ENCODE measurements at places on chromosomes 5 and 9.

DNA sequence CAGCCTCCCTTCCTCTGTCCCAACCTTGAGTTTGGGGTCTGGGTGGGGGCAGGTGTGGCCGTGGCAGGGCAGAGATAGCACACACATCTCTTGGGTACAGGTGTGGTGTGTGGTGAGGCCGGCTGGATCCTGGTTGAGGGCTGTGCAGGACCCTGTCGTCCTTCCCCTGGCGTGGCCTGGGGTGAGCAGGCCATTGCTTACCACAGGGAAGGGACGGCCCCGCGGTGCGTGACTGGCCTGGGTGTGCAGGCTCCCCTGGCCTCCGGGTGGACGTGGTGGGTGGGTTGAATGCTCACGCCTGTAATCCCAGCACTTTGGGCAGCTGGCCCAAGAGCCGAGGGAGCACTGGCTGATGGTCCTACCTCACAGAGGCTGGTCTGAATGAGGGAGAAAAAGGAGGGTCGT lies 1.2 kb downstream of the ARRDC1 start:
- DNase-seq: no peak

GRCh38 chr5:86649832-86650505 lies 32.2 kb downstream of the COX7C start:
- no peak for DNase-seq

DNA sequence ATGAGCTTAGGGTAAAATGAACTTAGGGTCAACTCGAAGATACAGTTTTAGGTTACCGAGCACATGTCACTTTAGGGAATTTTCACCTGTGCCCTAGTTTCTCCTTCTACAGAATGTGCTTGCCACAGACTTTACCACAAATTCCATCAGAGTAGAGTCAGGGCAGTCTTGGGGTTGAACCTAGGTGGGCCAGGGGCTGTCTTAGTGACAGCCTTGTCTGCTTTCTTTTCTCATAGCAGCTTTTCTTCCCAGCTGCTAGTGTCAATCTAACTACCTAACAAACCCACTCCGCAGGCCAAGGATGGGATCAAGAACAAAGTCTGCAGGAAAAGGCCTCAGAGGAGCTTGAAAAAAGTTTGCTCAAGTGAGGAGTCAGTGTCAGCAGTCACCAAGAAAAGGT lies 458.1 kb upstream of the CDH18 start:
- DNase-seq: no peak

- no peak for DNase-seq
Measured at GRCh38 chr5:54234304-54234933, 76.0 kb downstream of the ARL15 start.

- no peak for DNase-seq
Measured at GRCh38 chr9:117718701-117719100, 14.5 kb downstream of the TLR4 start.

GRCh38 chr5:179494774-179495526 lies 55.4 kb upstream of the RUFY1 start:
- DNase-seq: no peak

DNA sequence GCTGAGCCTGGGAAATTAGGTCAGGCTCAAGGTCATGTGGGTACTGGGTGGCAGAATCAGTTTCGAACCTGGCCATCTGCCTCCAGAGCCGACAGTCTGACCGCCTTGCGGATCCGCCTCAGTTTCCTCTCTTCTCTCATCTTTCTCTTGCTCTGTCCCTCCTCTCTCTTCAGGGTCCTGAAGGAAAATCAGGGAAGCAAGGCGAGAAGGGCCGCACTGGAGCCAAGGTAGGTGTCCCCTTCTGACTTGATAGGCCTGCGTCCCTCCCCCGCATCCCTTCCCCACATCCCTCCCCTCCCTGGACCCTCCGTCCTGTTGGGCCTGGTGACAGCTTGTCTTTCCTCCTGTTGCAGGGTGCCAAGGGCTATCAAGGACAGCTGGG lies 40.8 kb upstream of the ORM1 start:
- DNase-seq: no peak

- no peak for DNase-seq
Measured at GRCh38 chr5:87302061-87302460, 34.4 kb downstream of the RASA1 start.
